Type B pancreatic cell (in vitro differentiated cells): ENCODE measurements at places on chromosomes 6 and 20. TPM values are rescaled to one million over a fixed set of nuclear protein-coding genes. Genes with fewer than 3 reads are reported as not detected.

The MTRF1L gene
- 17.3 and 18.8 TPM in 2 replicates for total RNA-seq

The EDN3 gene
- total RNA-seq: 2.3 and 30.4 TPM in 2 replicates

The TREML2 gene
- not detected in 2 replicates for total RNA-seq

The TMEM14A gene
- 37.3 and 39.0 TPM in 2 replicates for total RNA-seq

DNA sequence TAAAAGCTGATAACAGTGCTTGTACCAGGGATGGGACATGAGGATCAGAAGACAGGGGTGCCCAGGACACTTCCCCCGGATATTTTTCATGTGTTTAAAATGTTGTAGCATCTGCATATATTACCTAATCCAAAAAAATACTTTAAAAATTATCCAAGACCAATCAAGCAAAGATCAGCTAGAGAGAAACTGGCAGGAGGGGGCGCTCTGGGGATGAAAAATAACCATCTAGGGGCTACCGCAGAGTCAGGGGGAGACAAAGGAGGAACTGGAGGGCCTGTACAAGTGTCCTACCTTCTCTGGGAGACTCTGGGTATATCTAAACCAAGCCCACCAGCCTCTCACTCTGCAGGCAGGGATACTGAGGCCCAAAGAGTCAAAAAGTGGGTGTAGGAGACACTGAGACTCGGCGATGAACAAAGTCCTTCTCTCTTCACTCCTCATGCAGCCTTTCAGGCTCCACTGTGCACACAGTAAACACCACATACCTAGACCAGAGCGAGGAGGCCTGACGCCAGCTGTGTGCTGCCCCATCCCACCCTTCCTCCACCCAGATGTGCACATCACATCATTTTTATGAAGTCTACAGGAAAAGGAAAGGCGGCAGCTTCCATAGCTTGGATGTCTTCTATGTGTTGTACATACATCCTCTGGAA, 9.8 kb downstream of the RIMS4 start:
- no peak for DNase-seq

DNA sequence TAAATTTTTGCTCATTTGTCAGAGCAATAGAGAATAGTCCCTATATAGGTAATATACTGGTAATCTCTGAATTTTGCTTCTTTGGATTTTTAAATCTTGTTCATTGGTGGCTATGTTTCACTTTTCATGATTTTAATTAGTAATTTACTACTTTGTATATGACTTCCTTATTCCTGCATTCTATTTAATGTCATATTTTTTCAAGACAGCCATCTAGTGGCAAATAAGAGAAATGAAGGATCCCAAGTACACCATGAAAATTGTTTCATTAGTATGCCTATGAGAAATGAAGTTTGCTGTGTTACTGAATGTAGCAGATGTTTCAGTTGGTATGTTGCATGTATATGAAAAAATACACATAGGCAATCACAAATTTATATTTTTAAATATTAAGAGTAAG, 82.4 kb downstream of the ZNF292 start:
- DNase-seq: no peak

DNA sequence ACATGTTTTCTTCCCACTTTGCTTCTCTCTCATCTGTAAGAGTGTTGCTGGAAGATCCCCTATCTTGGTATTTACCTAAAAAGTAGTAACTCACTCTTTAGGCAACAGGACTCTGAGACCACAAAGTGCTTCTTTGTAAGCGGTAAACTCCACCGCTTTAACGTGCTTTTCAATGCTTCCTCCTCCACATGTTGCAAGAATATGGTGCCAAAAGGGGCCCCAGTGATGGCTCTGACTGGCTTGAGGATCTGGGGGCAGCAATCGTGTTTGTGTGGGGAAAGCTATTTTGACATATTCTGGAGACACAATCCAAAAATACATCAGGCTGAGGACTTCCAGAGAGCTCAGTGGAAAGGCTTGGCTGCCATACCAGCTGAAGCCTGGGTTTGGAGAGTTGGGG, 12.4 kb upstream of the CPNE5 start:
- no peak for DNase-seq

GRCh38 chr6:150145830-150146229, 3.0 kb downstream of the PPP1R14C start:
- no peak for DNase-seq
